Fibroblast of skin of scalp (primary cell): ENCODE measurements at places on chromosomes 4 and X.

DNA sequence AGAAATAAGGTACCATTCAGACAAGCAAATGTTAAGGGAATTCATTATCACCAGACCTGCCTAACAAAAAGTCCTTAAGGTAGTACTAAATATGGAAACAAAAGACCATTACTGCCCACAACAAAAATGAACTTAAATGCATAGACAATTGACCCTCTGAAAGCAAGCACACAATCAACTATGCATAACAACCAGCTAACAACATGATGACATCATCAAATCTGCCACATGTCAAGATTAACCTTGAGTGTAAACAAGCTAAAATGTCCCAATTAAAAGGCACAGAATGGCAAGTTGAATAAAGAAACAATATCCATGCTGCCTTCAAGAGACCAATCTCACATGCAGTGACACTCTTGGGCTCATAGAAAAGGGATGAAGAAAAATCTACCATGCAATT lies 160.7 kb upstream of the CPXCR1 start:
- no peak for DNase-seq

GRCh38 chrX:154057791-154058190 lies 38.1 kb upstream of the IRAK1 start:
- no peak for DNase-seq

- no peak for DNase-seq
Observed at GRCh38 chrX:5399403-5399802, 829.3 kb downstream of the NLGN4X start.

GRCh38 chr4:55499495-55499894 lies 47.2 kb downstream of the CLOCK start:
- DNase-seq, result no peak

- peak; percentile 29 for DNase-seq
Observed at GRCh38 chr4:121353213-121353612, 27.6 kb downstream of the QRFPR start.

GRCh38 chrX:140141444-140142029 lies 176.2 kb upstream of the CXorf66 start:
- DNase-seq, result peak; percentile 13

- DNase-seq, result no peak
Observed at GRCh38 chr4:153729895-153730294, 29.9 kb downstream of the RNF175 start.

DNA sequence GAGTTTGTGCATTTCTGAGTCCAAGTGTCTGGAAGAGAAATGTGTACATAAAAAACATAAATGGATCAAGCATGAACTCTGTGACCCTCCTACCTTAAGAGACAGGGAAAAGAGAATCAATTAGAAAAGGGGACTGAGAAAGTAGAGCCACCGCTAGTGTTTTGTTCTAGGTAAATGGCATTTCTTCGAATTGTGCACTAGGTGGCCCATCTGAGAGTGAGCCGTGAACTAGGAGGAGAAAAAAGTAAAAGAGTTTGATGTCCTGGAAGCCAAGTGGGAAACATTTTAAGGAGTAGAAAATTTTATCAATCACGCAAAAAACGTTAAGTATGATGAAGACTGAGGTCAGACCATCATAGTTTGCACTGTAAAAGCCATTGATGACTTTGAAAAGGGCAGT lies 55.1 kb downstream of the NAF1 start:
- DNase-seq, result peak; percentile 6
